ENCODE measurements at places on chromosomes 11 and 22.

DNA sequence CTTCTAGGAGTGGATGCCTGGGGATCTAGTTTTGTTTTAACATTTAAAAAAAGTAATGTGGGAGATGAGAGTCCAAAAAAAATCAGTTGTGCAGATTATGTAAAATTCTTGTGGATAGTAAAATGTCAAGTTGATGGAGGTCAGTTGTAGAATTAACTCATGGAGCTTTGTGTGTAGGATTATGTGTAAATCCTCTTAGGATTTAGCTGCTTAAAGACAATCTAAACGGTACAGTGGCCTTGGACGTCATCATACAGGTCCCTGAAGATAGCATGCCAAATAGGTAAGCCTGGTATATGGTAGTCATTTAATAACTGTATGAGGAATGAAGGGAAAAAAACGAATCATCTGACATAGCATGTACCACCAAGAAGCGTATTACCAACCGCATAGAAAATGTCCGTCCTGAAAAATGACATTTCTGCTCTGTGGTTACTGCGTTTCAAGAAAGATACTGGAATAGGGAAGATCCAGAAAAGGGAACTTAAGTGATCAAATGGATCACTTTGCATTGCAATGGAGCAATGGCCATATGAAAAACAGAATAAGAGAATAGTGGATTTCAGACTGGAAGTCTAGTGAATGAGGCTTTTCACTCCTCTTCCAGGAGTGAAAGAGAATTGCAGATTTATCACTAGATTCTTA, 61.3 kb downstream of the BCL2L13 start:
- no peak for DNase-seq

GRCh38 chr11:73246303-73246702, 25.8 kb upstream of the P2RY6 start:
- DNase-seq = no peak

DNA sequence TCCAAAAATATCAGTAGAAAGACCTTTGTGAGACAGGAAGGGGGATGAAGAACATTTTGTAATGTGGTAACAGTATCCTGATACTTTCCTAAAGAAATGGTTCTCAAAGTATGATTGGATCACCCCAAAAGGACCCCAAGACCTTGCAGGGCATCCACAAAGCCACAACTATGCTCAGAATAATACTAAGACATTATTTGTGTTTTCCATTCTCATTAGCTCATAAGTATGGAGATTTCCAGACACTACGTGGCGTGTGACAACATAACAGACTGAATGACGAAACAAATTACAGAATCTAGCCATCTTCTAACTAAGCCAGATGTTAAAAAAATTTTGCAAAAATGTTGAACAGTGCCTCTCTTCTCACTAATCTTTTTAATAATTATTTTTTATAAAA, 24.9 kb downstream of the CHEK2 start:
- no peak for DNase-seq

GRCh38 chr11:819943-820649, 1.4 kb downstream of the PNPLA2 start:
- DNase-seq = peak; percentile 93

DNA sequence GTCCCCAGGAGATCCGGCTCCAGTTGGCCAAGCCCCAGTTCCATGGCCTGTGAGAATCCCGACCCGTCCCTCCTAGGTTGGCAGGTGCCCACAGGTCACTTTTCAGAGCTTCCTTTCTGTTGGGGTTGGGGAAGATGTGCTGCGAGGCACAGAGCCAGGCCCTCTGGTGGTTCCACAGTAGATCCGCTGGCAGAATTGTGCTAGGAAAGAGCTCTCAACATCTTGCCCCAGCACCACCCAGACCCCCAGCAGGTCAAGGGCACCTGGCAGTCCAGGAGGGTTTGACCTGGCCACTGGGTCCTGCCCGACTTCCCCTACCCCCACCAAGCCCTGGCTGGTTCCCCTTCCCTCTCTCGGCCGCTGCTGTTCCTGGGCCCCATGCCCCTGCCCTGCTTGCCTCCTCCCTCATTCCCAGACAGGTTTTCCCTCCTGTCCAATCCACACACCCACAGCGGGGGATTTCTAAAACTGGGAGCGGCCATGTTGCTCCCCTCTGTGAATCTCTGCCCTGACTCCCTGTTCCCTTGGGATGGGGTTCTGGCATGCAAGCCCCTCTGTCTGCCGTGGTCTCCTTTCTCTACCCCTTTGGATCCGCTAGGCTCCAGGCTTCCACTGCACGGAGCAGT, 26.2 kb upstream of the GCAT start:
- DNase-seq = no peak

GRCh38 chr11:116716621-116717020, 56.2 kb downstream of the BUD13 start:
- no peak for DNase-seq

DNA sequence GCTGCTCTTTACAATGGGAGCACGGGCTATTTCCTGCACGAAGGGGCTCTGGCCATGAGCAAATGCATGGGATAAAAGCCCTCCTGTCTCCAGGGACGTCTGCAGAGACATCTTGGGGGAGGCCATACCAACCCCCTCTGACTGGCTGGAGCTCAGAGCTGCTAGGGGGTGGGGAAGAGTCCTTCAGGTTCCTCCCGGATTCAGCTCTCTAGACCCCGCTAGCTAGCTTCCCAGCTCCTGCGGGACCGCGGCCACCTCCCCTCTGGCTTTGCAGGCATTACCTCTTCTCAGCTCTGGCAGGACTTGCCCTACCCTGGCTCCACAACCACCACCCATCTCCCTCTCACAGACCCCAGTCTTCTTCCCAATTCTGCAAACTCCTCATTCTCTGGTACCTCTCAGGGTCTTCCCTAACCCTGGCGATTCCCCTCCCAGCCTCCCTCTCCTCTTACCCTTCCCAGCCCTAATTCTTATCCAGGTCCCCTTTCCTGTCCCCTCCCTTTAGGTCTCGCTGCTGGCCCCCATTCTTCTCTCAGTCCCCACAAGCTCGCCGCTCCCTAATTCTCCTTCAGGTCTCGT, 802 bp downstream of the SYT13 start:
- no peak for DNase-seq

GRCh38 chr11:62882788-62883501, 2.2 kb downstream of the SLC3A2 start:
- peak; percentile 47 for DNase-seq

GRCh38 chr22:31244046-31244942, 32.2 kb downstream of the LIMK2 start:
- no peak for DNase-seq

Data from hematopoietic multipotent progenitor cell treated with erythropoietin and hydrocortisone succinate and interleukin-3 and kit ligand, for 17 days (in vitro differentiated cells).